ENCODE measurements at places on chromosomes 6 and 20.

DNA sequence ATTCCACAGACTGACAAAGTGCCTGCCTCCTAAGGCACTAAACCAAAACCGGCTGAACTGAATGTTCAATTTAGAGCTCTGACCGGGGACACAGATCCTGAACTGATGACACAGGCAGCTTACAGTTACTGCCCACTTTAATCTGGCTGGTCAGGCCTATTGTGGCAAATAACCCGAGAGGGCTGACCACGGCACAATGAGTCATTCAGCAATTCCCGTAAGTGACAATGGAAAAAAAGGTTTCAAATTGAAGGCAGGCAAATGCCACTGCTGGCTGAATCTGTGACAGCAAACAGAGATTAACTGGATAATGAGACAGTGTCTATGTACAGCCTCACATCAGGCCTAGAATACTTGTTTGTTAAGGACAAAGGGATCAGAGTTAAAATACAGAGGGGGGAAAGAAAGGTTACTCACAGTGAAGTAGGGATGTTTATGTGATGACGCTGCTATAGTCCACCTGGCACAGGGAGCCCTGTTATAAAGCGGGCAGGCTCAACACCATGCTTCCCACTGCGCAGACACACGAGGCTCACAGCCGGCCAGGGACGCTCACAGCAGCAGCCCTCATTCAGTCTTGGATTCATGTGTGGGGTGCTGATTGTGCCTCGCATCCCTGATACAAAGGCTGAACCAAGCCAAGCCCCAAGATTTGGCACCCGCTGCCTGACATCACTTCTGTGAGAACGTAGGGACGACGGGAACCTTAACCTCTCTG is 54.4 kb downstream of the RTN4IP1 start:
- DNase-seq: no peak

DNA sequence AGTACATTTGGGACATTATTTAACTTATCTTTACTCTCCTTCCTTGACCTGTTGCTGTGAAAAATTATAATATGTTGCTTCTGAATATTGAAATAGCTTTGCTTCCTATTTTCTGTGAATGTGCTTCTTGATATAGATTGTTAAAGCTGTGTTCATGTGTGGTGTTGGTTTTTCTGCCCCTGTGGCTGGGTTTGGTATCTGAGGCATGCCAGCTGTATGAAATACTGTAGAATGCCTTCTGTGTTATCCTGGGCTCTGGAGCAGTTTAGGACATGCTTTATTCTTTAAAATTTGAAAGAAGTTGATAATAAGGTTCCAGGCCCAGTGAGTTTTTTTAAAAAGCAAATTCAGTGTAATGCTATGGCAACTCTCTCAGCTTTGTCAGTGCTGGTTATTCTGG is 71.7 kb downstream of the HIVEP1 start:
- DNase-seq: no peak

- no peak for DNase-seq
Measured at GRCh38 chr6:90119618-90120017, 177.0 kb downstream of the BACH2 start.

GRCh38 chr6:129138739-129139405 is 255.9 kb downstream of the LAMA2 start:
- no peak for DNase-seq

- no peak for DNase-seq
Measured at GRCh38 chr6:154297721-154298120, 58.9 kb downstream of the IPCEF1 start.

GRCh38 chr6:96939007-96939805 is 14.7 kb downstream of the KLHL32 start:
- no peak for DNase-seq

DNA sequence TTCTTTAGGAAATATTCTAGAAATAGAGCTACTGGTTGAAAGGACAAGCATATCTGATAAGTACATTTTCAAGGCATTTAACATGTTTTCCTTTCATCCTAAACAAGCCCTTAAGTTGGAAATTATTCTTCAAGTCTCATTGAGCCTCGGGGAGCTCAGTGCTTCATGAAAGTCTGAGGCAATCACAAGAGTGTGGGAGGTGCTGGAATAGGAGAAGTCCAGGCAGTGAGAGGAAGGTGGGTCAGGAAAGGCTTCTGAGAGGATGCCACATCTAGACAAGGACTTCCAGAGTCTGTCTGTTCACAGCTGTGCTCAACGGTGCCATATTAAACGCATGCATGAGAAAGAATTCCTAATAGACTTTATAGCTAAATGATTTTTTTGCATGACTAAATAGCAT is 69.8 kb downstream of the CD83 start:
- DNase-seq: no peak

DNA sequence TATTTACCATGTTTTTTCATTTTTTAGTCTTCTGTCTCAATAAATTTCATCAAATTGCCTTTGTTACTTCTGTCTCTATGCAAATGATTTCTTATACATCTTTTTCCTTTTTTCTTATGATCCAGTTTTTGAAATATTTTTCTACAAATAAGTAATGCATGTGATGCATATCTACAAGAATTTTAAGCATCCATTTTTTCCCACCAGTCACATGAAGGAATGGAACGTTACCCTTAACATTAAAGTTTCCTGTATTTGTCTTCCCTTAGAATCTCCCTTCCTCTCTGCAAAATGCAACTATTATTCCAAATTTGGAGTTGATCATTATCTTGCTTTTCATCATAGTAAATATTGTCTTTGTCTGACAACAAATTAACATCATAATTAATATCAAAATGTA is 35.5 kb downstream of the PSMB9 start:
- DNase-seq: no peak

DNA sequence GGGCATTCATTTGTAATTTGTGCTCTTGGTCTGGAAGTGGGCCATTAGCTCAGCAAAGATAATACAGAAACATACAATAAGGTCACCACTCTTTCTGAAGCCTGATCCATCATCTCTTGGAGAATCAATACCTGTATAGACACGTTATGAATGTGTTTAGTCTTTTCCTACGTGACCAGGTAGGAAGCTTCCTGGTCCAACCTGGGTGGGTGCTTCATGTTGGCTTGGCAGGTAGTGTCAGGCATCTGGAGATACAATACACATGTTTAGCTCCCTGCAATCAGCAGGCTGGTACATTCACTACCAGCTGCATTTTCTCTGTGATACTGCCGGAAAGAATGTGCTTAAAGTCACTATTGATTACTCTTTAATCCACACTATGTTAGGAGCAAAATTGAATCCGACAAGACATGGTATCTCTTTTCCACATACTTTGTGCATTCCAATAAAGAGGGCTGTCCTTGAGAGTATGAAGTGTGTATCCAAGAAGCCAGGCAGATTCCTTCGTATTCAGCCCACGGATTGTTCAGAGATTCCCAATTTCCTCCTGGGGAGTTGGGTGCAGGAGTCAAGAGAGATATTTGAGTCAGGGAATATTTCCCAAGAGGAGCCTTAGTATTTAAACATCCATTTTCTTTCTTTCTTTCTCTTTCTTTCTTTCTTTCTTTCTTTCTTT is 49.9 kb upstream of the RANBP9 start:
- no peak for DNase-seq

- no peak for DNase-seq
Measured at GRCh38 chr6:132456700-132457143, 55.4 kb upstream of the MOXD1 start.

- no peak for DNase-seq
Measured at GRCh38 chr6:41654151-41654697, 16.0 kb downstream of the MDFI start.

GRCh38 chr20:51460569-51461265 is 81.8 kb downstream of the NFATC2 start:
- no peak for DNase-seq

DNA sequence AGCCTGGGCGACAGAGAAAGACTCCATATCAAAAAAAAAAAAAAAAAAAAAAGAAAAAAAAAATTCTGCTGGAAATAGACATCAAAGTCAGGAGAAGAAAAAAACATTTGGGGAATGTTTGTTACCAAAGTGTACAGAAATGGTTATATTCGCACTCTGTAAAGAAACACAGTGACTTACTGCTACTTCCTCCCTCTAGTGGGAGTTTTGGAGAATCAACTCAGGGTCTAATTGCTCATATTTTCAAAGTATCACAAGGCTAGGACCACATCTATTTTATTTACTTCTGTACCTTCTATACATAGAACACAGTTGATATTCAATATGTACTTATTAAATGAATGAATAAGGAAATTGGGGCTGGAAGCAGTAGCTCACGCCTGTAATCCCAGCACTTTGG is 24.4 kb downstream of the ARG1 start:
- DNase-seq: no peak
